ENCODE measurements at places on chromosomes 13 and 19. TPM values are rescaled to one million over a fixed set of nuclear protein-coding genes. Genes with fewer than 3 reads are reported as not detected.

PRKCSH gene
- 90.3 TPM for total RNA-seq

- ATAC-seq, result no peak
Measured at GRCh38 chr19:15197275-15197941, 3.4 kb downstream of the NOTCH3 start.

- ATAC-seq, result no peak
Measured at GRCh38 chr19:55656988-55657747, 2.3 kb downstream of the U2AF2 start.

DNA sequence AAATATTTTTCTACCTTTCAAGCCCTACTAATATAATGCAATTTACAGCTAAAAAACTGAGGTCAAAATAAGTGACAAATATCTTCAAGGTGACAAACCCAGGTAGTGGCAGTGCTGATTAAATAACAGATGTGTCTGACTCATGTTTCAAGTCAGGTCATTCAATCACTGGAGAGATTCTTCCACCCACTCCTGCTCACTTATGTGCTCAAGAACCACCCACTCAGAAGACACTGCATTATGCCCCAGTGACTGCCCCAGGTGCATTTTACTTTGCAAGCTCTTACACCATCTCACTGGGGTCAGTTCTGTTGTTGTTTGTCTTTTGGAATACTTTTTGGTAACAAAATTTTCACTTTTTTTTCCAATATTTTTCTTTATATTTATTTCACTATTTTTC, 2.2 kb downstream of the ZNF100 start:
- ATAC-seq, result no peak

- ATAC-seq, result no peak
Measured at GRCh38 chr19:41399091-41399490, 1.5 kb downstream of the BCKDHA start.

DNA sequence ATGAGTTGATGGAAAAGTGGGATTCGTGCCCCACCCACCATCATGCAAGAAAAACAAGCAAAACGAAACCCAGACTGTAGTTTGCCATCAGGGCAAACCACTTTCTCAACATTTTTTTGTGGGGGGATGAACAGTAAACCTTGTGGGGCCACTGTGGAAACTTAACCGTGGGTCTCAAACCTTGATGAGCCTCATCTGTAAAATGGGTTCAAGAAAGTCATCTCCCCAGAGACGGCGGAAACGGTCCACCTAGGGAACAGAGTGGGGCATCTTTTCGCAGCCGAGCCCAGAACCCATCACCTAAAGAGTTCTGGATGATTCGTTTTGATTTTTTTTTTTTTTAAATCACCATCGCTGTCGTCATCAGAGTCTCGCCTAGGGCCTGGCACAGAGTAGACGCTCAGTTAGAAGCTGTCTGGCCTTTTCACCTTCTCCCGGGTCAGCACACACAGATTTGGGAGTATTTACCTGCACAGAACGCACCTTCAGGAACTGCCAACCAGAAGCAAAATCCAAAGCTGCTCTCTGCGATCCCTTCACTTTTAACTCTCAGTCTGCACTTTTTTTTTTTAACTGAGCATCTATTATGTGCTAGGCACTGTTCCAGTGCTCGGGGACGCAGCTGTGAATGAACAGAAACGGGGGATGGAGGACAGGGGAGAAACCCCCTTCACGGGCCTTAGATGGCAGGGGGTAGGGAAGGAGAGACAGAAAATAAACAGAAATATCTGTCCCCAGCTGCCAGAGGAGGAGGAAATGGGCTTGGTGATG, 69.8 kb downstream of the CELF5 start:
- no peak for ATAC-seq
